ENCODE measurements at places on chromosomes 1 and 21.

DNA sequence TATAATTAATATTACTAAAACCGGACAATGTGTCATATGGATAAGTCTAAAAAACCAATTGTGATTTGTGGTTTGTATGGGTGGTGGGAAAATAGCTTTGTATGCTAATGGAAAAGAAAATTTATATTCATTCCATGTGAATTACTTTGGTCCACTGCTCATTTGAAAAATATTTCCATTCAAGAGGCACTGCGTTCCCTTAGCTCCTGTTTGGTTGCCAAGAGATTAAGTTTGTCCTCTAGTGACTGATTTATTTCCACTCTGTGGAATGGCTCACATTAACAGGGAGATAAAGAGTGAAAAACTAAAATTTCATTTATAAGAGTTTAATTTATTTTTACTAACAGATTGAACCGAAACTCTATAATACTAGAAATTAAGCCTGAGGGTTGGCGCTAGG lies 744.1 kb upstream of the CHRM3 start:
- peak; percentile 35 for DNase-seq

GRCh38 chr1:9340864-9341263 lies 48.2 kb downstream of the SPSB1 start:
- no peak for DNase-seq

GRCh38 chr1:36139521-36139920 lies 9.8 kb downstream of the TRAPPC3 start:
- no peak for DNase-seq

- no peak for DNase-seq
Observed at GRCh38 chr1:108785264-108785663, 38.8 kb downstream of the STXBP3 start.

- DNase-seq = peak; percentile 21
Observed at GRCh38 chr1:217660353-217661062, 29.4 kb downstream of the SPATA17 start.

GRCh38 chr1:235006132-235006721 lies 122.4 kb downstream of the TOMM20 start:
- DNase-seq = no peak

DNA sequence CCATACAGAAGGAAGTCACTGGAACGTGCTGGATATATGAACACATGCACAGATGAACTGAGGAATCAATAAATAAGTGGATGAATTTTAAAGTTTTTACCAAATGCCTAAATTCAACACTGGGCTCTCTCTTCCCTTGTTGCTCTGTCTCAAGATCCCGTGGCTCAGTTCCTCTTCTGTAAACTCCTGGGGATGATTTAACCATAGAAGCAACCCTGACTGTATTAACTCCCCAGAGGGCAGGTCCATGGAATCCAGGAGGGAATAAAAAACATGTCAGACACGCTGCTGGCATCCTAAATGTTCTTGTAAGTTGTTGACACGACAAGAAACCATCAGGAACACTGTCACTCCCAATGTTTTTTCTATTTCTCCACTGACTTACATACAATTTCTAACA lies 45.3 kb upstream of the GPR157 start:
- DNase-seq = no peak

- DNase-seq = no peak
Observed at GRCh38 chr1:234841281-234841680, 231.3 kb upstream of the IRF2BP2 start.

DNA sequence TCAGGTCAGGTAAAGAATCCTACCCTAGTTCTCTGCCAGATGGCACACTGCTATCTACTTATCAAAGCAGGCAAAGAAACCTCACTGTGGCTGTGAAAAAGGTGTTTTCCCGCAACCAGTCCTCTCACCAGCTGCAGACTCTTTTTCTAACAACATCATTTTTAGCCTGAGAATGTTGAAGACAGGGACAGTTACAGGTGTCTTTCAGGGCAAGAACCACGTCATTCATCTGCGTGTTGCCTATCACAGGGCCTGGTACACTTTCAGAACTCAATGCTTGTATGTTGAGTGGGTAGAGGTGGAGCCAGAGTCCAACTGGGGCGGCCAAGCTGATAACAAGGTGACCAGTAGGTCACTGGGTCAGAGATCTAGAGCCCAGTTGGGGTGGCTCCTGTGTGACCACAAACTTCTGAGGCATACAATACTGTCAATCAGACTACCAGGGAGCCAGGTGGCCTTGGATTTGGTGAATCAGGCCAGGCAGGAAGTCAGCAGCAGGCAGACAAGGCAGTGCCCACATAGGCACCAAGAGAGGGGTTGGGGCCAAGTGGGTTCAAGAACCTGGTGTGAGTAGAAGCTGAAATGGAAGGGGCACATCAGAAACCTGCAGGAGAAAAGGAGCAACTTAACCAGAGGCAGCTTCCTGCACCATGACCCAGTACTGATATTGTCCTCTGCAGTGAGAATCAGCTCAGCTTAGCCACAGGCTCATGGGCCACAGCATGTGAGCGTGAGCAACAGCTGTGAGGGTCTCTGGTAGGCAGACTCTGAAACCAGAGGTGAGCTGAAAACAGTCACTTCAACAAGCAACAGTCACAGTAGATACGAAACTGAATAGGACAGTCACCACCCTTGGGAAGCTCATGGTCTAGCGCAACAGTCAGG lies 123.6 kb downstream of the DTL start:
- DNase-seq = no peak

GRCh38 chr1:63969441-63969901 lies 195.7 kb downstream of the ROR1 start:
- no peak for DNase-seq

DNA sequence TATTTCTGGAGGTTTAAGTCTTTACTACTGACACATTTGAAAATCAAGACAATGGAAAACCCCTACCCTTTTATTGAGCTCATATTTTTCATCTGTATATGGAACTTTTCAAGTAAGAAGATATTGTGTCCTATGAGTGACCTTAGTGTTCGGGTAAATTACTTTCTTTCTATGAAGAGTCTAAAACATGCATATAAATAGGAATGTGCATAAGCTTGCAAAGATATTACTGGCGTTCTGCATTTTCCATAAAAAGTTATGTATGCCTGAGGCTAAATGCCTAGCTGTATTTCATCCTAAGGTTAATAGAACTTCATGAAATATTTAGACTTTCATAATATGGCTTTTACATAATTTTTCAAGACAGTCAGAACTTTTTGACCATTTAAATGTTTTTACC lies 495.8 kb upstream of the ADAMTS5 start:
- DNase-seq = no peak

DNA sequence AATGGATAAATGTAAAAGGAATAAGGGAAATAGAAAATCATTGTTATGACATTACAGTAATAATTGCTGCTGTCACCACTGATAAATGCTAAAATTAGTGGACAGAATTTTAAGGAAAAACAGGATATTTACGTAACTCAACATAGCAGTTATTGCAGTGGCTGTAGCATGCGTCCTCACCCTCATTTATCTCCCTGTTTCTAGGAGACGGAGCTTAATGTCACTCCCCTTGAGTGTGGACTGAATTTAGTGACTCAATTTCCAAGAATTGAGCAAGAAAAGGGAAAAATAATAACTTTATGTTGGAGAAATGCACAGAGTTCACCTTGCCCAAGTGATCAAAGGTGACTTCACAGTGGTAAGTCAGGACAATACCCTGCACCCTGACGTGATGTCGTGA lies 33.3 kb upstream of the COL18A1 start:
- no peak for DNase-seq

DNA sequence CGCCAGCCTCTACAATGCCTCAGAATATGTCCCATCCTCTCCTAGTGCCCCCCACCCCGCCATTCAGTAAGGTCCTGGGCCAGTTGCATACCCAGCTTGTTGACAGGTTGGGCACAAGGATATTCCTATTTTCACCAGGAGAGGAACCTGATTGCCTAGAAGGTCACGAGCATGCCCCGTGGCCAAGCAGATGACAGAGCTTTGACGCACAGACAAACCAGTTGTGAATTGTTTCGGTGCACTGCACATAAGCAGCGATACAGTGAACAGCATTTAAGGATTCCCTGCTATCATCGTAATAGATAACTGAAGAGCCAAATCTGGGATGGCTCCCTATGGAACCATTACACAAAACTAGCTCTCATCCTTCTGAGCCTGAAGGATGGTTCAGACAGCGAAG lies 3.4 kb downstream of the LELP1 start:
- DNase-seq = no peak

DNA sequence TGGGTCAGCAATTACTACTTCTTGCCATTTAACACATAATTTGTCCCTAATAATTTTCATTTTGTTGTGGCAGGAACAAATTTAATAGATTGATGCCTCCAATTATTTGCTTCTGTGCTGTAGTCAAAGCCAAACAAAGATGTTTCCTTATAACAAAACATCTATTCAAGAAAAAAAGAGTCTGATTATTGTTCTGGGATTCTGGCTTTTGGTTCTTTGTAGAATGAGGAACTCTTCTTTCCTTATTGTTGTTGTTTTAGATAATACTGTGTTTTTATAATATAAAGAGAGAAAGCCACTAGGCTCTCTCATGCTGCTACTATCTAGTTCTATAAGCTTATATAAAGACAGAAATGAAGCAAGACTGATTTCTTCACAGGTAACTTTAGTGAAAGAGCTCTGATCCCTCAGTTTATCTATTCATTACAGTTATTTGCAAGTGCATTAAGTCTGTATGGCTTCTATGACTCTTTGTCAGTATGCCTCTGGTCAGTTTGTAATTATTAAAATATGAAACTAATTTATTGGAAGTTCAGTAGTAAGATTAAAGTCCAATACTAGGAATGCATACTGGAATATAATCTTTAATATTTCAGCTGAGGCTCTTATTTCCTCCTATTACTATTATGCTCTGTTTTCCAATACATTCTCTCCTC lies 37.4 kb downstream of the PRKACB start:
- no peak for DNase-seq
